CD8-positive, alpha-beta memory T cell (primary cell): ENCODE measurements at places on chromosomes 16 and 17. TPM values are rescaled to one million over a fixed set of nuclear protein-coding genes. Genes with fewer than 3 reads are reported as not detected.
A peak's percentile ranks its signal among the peaks of the same experiment; 100 is the strongest.

The USB1 gene
- polyA plus RNA-seq: 68.1 TPM

The CHTF8 gene
- polyA plus RNA-seq: 181 TPM

DNA sequence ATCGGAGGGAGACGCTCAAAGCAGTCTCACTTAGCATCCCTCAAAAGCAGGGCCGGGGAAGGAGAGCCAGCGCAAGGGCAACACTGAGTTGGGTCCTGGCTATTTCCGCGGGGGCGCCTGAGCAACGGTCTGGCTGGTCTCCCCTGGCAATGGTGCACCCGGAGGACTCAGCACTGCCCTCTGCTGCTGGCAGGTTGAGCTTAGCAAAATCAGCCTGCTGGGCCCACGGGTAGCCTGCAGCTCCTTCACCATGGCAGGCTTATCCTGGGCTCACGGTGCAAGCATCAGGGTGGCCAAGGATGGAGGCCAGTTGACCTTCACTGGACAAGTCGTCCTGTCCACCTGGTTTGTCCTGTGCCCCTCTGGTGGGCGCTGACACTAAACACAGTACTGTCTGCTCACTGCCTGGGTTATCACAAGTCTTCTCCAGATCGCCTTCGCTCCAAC lies 14.4 kb upstream of the ALDH3A1 start:
- DNase-seq: peak; percentile 72

The RTN4RL1 gene
- 0.32 TPM for polyA plus RNA-seq

The CHST4 gene
- not detected for polyA plus RNA-seq

DNA sequence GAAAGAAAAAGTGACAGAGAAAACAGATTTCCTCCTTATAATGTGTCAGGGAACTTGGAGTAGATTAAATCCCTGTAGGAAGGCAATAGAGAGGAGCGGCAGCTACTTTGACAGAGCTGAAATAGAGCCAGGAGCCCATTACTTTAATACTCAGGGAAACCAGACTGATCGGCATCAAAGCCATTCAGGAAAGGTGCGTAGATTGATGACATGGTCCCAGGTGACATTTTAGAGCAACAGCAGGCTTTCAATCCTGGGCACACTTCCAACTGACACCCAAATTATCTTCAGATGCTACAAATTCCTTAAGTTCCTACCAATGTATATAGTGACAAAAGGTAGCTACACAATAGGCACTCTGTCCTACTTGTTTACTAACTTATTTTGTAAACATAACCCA lies 821.5 kb downstream of the CDH8 start:
- DNase-seq: no peak

DNA sequence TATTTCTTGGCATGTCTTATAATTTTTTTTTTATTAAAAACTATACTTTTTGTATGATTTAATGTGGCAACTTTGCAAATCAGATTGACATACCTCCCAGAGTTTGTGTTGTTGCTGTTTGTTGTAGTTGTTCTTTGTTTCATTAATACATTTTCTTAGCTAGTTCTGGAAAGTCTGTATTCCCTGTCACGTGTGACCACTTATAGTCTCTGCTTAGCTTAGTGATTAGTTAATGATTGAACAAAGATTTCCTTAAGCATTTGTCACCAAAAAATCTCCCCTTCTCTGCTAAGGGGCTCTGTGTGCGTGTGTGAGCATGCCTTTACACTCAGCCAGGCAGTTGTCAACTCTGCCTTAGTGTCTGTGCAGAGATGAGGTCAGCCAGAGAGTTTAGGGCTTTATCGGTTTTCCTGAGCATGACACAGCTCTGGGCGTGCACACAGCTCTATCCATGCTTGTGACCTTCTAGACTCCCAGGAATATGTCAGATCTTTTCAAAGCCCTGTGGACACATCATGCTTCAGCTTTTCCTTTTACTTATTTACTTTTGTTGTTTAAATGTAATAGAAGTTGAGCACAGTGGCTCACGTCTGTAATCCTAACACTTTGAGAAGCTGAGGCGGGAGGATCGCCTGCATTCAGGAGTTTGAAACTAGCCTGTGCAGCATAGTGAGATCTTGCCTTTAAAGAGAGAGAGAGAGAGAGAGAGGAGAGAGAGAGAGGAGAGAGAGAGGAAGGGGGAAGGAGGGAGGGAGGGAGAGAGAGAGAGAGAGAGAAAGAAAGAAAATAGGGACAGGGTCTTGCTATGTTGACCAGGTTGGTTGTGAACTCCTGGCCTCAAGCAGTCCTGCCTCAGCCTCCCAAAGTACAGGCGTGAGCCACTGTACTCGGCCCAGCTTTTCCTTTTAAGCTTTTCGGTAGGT lies 21.9 kb downstream of the DNAI2 start:
- DNase-seq: no peak

The CSH2 gene
- polyA plus RNA-seq: not detected

DNA sequence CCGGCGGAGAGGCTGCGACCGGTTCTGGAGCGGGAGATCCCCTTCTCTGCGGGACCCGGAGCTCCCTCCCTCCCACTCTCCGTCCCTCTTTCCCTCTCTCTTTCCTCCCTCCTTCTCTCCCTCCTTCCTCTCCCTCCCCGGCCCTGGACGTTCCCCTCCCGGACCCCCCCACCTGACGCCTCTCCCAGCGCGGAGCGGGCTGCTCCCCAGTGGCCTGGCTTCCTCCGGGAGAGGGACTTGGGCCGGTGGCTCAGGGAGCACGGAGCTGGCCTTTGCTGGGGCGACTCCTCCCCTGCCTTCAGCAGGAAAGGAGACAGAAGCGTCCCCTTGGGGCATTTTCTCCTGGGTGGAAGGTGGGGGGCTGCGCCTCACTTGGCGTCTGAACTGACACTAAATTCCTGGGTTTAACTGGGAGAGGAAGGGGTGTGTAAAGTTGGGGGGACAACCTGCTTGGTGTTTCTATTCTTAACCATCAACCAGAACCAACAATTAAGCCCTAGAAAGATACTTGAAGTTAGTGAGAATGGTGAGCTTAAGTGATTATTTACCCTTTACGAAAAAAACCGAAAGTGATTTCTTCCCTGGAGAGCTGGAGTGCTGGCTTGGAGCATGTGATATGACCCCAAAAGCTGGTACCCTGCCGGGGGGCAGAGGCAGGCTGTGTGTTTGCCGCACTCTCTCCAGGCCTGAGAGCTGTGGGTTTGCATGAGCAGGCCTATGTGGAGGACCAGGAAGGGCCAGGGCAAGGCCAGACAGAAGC lies 775 bp downstream of the SPIRE2 start:
- DNase-seq: no peak

The ACSM2A gene
- polyA plus RNA-seq: not detected

The PGP gene
- 14.7 TPM for polyA plus RNA-seq

The RSAD1 gene
- 66.4 TPM for polyA plus RNA-seq

DNA sequence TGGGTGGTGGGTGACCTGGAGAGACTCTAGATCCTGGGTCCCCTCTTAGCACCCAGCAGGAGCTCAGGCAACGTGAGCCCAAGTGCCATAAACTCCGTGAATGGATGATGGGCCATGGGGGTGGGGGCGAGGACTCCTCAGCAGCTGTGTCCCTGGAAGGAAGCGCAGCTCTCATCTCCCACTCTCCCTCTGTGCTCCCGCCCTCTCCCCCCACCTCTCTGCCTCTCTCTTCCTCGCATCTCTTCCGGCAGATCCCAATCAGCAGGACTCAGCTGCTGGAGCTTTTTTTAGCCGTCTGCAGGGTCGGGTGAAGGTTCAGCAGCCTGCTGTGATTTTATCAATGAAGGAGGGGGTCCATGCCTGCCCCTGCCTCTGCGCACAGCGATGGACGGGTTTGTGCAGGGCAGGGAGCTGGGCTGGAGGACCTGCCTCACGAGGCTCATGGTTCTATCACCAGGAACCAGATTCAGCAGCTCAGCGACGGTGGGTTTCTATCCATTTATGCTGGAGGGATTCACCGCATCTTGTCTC lies 8.3 kb downstream of the CCR7 start:
- DNase-seq: no peak

The TP53TG3C gene
- polyA plus RNA-seq: not detected

- no peak for DNase-seq
Measured at GRCh38 chr17:27577884-27578717, 52.9 kb upstream of the LGALS9 start.

DNA sequence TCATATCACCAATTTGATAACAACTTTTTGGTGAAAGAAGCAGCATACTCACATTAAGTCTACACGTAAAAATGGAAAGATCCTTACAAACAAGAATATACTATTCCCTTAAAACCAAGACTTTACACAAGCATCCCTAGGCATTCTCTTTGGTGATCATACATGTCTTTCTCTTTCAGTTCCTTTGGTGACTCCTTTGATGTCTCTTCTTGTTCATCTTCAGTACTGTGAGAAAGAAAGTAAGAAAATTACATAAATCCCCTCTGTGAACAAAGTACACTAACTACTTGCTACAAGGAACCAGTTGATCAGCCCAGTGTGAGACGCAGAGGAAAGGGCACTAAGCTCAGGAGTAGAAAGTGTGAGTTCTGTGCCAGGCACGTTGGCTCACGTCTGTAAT lies 59.6 kb upstream of the MTMR4 start:
- no peak for DNase-seq

- DNase-seq: no peak
Measured at GRCh38 chr16:8760021-8760420, 37.4 kb downstream of the TMEM186 start.

DNA sequence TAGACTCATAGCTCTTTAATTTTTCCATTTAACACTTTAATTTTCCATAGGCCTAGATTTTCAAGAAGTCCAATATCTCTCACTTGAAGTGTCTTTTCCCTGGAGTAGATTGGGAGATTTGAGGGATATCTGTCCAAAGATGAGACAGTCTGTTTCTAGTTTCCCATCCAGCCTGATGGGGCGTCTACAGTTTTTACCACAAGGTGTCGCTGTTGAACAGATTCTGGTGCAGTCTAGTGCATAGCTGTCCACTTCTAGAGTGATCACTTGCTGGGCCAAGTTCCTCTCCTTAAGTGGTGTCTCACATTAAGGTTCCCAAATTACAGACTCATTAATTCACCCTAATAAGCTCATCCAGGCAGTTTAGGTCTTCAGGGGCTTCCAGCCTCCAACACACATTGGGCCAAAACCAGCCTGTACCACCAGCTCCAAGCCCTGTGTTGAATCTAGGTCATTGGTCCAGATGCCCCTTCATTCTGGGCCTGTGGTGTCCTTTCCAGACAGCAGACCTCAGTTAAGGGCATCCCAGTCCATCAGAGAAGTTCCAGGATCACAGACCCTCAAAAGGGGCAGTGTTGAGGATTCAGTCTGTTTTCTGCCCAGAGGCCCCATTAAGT lies 9.4 kb downstream of the SNX20 start:
- DNase-seq: peak; percentile 31

DNA sequence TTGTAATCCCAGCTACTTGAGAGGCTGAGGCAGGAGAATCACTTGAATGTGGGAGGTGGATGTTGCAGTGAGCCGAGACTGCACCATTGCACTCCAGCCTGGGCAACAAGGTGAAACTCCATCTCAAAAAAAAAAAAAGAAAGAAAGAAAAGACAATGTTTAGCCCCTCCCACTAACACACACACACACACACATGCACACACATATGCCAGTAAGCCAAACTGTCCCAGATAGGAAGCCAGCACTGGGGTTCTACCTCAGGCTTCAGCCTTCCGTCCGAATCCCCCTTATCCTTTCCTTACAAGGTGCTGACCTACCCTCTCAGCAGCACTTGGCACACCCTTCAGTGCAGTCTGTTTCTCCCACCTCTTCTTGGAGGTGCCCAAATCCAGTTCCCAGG lies 8.7 kb upstream of the KCNH6 start:
- DNase-seq: no peak

DNA sequence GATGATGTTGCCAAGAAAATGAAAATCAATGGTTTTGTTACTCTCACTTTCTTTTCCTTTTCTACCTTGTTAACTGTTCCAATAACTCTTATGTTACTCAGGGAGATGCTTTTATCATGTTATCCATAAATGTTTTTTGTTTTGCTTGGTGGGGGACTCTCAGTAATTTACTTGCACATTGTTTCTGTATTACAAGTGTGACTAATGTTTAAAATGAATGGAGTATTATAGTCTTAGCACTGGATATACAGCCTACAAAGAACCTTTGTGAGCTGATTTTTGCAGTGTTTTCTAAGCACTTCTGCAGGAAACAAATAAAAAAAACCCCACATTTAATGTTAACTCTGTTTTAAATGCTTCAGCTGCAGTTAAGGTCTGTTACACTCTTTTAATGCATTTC lies 12.1 kb downstream of the VMP1 start:
- no peak for DNase-seq

The TBX21 gene
- polyA plus RNA-seq: 59.6 TPM

The KRT31 gene
- not detected for polyA plus RNA-seq

DNA sequence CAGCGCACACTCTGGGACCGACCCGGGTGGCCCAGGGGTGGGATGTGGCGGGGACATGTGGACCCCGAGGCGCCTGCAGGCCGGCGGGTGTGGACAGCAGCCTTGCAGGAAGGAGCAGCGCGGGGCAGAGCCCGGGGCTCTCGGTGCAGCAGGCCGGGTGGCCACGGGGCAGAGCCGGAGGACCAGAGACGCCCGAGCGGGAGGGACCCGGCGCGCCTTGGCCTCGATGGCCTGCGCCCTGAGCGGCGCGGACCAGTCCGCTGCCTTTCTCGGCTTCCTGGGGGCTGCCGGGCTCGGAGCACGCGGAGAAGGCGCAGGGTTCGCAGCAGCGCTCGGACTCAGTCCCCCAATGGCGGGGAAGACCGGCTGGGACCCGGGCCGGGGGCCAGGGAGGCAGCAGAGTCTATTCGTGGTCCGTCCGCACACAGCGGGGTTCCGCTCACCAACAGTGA lies 43.4 kb downstream of the OSBPL7 start:
- no peak for DNase-seq

GRCh38 chr16:8550728-8551387 lies 39.5 kb downstream of the TMEM114 start:
- DNase-seq: no peak

GRCh38 chr16:88963583-88963982 lies 13.4 kb downstream of the CBFA2T3 start:
- DNase-seq: no peak

DNA sequence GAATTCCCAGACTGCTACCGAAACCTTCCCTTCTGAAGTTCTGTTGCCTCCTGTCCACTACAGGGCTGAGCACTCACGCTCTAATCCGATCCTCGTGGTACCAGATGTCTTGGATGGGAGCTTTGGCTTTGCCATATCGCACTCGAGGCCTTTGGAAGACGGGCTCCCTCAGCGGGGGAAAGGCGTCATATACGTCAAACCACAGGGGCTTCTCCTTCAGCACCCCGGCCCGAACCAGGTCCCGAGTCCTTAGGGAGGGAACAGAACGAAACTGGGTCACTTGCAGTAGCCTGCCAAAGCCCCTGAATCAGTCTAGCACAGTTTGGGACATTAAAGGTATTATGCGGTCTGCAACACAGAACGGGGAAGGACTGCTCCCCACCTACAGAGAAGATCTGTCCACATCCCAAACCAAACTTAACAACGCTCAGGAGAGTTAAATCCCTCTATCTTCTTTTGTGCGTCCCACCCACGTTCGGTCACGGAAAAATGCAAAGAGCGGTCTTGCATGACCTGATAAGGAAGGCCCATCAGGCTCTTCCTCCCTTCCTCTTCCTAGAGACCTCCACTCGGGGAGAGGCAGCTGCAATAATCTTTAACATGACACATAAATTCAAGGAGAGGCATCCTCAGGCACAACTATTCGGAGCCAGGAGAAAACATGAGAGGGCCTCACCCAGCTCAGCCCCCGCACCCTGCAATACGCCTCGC lies 526 bp downstream of the MRPS23 start:
- DNase-seq: no peak

GRCh38 chr16:82793528-82794245 lies 166.9 kb downstream of the CDH13 start:
- no peak for DNase-seq

- DNase-seq: no peak
Measured at GRCh38 chr17:32773856-32774694, 102.8 kb downstream of the MYO1D start.

The MYL4 gene
- not detected for polyA plus RNA-seq
